HFFc6 (cell line): ENCODE measurements at places on chromosomes 5 and 9.

DNA sequence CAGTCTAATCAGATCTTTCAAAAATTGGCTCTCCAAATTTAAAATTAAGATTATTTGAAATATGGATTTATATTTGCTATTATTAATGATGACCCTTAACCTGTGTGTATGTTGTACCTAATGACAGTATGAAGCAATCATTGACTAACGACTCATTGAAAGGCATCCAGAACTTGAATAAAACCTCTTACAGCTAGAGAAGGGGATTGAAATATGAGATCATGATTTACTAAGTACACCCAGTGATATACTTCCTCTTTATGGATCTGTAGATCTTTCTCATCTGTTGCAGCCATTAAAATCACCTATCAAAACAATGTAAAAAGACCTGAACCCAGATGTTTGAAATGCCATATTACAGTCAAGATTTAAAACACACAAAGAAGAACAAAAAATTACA, 126.5 kb downstream of the RPS23 start:
- no peak for DNase-seq

- DNase-seq: no peak
Measured at GRCh38 chr5:7980881-7981280, 111.9 kb downstream of the MTRR start.

DNA sequence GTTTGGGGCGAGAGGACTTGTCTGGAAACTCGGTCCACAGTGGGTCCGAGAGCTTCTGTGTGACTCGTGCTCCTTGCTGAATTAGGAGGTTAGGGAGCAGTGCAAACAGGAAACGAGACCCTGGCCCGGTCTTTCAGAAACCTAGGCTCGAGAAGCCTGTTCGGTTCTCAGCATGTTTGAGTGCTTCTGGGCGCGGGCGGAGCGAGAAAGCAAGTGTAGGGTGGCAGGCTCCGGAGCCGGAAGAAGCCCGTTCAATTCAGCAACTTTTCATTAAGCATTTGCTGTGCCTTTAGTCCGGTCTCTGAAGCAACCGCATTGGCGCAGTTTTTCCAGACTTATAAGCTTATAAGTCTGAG, 547 bp downstream of the CLTA start:
- no peak for DNase-seq

DNA sequence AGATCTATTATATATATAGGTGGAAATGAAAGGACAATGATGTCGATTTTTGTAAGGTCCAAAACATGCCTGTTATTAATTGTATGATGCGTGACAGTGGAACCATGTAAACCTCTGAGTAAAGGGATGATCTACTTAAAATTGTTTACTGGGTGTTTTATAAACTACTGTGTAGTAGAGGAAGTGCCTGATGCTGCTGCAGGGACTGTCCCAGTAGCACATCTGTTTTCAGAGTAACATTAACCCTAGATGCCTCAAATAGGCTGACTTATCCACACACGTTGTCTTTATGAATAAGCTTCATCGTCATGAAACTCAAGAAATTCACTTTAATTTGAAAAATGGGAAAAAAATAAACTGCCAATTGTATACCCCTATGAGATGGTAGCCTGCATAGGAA, 1.7 kb downstream of the CAMK4 start:
- no peak for DNase-seq

DNA sequence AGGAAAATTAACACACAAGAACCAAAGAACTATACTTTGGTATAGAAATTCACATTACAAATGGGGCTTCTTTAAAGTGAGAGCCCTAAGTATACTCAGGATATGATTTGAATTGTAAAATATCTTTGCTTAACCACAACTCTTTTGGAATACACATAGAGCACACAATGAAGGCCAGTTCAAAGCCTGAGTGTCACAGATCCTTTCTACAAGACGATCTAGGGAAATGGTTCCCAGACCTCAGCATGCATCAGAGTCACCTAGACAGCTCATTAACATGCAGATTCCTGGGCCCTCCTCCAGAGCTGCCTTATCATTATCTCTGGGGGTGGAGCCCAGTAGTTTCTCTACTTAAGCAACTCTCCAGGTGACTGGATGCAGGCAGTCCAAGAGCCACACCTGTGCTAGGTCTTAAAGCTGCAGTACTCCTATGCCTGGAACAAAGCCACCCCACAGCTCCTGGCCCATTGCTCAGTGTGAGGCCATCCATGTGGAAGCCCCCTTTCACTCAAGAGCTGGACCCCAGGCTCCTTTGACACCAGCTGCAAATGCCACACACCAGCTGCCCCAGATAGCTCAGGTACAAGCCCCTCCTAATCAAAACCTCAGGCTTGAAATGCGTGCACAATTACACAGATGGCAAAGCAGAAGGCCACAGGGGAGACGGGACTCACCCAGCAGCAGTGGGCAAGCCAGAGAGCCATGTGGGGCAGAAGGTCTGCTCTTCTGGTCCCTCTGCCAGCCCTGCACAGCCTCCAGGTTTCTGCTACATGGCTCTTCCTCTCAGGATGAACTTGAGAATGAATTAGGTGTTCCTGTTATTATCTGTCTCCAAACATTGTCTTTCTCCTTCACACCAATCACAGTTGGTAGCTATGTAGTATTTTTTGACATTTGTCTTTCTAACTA, 106.1 kb downstream of the SH3TC2 start:
- DNase-seq: no peak
